ENCODE measurements at places on chromosomes 12 and 14.

- DNase-seq: no peak
Measured at GRCh38 chr12:107330831-107331431, 237.6 kb upstream of the CRY1 start.

- no peak for DNase-seq
Measured at GRCh38 chr14:33516898-33517436, 433.9 kb downstream of the EGLN3 start.

- no peak for DNase-seq
Measured at GRCh38 chr14:75717729-75718128, 56.7 kb downstream of the TTLL5 start.

DNA sequence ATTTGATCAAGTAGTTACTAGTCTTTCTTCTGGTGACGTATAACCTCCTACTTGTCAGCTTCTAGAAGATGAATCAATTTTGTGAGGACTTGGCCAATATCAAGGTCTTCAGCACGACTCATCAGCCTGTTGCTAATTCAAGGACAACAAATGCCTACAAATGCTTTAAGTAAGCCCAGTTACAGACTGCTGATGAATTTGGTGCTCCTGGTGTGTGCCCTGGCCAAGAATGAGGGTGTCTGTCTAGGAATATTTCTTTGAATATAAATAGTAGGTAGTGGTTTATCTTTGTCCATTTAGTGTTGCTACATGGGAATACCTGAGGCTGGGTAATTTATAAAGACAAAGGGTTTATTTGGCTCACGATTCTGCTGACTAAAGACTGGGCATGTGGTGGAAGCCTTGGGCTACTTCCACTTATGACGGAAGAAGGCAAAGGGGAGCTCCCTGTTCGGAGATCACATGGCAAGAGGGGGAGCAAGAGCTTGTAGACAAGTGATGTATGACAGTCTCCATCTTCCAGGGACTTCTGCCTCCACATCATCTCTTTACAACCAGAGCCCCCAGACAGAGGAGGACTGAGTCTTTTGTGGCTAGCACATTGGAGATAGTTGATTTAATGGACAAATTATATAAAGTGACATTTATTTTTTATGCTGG, 180.2 kb downstream of the CRADD start:
- no peak for DNase-seq

DNA sequence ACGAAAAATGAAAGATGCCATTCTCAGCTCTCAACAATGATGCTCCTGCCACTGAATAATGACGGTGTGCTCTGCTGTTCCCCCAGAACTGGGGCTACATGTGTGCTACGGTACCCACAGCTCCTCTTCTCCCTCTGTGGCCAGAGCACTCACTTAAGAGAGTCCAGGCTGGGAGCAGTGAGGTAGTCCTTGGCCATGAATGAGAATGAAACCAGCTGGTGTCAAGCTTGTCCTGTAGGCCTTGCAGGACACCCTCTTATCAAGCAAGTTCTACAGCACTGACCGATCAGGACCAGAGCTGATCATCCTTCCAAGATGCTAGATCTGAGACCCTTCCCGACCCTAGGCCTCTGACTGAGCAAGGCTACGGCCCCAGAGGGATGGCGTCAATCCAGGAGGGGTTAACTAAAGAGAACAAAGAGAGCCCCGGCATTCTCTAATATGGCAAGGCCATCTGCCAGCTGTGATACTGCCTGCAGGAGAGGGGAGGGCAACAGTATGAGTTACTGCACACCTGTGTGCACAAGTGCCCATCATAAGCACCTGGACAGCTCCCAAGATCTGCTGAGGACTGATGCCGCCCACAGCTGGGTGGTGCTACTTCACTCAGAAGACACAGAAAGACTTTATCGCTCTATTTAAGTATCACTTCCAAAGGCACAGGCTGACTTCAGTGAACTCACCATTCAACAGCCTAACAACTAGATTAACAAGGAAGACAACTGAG, 30.5 kb downstream of the APPL2 start:
- DNase-seq: no peak

DNA sequence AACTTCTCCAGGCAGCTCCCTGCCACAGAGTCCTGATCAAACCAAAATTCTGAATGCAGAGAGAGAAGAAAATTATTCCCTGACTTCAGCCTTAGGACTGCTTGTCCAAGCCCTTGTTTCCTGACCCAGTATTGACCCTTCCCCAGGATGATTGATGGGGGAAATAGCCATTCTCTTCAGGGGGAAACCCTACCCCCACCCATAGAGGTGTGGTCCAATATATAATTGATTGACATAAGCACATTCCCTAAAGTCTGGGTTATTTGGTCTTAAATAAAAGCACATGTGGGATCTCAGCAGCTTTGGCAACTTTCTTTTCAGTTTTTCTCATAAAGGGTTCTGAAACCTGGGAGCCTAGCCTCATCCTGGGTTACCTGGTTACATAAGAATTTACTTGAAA, 201.2 kb upstream of the DDHD1 start:
- DNase-seq: no peak

- peak; percentile 76 for DNase-seq
Measured at GRCh38 chr12:1605129-1606020, 11.0 kb upstream of the FBXL14 start.

All from CD4-positive, alpha-beta T cell treated with Interleukin-4 for 4 hours (primary cell).